Stimulated activated naive CD4-positive, alpha-beta T cell (primary cell): ENCODE measurements at places on chromosomes 6 and 20.

DNA sequence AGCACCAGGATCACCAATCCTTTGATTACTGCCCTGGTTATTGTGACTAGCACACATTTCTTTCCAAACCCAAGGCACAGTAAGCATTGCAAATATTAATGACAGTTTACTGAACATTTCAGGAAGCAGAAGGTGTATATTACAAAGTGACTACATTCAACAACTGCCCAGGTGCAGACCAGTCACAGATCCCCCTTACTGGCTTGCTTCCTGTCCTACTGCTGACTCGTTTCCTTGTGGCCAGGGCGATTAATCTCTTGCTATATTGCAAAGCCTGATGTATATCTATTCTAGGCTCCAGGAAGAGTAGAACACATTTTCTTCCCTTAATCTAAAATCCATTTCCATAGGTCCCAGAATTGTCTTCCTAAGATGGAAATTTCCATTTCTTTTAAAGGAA is 77.2 kb upstream of the EPHA7 start:
- DNase-seq: no peak

GRCh38 chr20:2920473-2920872 is 47.2 kb downstream of the PTPRA start:
- no peak for DNase-seq

DNA sequence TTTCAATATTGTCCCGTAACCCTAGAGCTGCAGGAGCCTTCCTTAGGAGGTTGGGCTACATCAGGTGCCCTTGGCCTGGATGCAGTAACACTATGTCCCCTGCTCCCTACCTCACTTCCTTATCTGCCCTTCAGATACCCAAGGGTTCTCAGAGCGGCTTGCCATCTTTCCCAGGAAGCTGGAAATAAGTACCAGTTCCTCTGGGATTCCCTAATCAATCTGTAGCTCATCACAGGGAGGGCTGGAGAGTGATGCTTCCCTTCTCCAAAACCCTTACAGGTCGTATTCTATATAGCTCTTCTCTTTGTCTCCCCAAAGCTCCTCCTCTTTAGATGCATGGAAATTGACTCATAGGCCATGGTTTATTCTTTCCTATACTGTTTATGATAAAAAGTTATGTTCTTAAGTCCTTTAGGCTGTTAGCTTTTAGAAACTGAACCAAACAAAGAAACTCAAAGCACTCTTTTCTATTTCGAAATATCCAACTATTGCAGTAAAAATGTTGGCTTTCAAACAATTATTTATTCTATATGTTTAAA is 4.2 kb downstream of the MYCT1 start:
- no peak for DNase-seq

DNA sequence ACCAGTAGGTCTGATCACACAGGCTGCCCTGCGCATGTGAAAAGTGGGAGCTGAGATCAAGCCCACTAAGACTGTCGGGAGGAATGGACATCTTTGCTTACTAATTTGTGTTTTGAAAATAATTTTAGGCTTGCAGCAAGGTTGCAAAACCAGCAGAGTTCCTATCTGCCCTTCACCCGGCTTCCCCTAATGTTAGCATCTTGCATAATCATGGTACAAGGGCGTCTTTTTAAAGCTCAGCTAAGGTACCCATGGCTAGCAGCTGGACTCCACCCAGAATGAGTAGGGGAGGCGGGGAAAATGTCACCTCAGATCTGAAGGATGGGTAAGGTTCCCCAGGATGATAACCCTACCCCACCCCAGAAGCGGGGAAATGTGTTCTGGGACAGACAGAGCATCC is 25.3 kb upstream of the BMP7 start:
- no peak for DNase-seq

DNA sequence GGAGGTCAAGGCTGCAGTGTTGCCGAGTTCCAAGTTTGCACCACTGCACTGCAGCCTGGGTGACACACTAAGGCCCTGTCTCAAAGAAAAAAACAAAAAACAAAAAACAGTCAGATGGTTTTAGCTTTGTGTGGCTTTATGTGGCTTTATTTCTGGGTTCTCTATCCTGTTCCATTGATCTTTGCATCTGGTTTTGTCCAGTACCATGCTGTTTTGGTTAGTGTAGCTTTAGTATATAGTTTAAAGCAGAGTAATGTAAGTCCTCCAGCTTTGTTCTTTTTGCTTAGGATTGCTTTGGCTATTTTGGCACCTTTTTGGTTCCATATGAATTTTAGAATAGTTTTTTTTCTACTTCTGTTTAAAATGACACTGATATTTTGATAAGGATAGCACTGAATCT is 225.5 kb downstream of the HDGFL1 start:
- no peak for DNase-seq

DNA sequence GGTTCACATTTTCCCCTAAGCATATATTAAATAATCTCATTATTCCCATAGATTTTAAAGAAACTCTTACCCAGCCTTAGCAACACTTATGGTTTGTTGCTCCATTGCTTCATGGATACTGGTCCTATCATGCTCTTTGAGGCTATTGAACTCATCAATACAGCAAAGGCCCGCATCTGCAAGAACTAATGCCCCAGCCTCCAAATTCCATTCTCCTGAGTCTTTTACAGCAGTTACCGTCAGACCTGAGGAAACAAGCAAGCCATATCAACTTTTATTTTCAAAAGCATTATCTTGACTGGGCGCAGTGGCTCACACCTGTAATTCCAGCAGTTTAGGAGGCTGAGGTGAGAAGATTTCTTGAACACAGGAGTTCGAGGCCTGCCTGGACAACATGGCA is 37.7 kb upstream of the ASF1A start:
- no peak for DNase-seq

DNA sequence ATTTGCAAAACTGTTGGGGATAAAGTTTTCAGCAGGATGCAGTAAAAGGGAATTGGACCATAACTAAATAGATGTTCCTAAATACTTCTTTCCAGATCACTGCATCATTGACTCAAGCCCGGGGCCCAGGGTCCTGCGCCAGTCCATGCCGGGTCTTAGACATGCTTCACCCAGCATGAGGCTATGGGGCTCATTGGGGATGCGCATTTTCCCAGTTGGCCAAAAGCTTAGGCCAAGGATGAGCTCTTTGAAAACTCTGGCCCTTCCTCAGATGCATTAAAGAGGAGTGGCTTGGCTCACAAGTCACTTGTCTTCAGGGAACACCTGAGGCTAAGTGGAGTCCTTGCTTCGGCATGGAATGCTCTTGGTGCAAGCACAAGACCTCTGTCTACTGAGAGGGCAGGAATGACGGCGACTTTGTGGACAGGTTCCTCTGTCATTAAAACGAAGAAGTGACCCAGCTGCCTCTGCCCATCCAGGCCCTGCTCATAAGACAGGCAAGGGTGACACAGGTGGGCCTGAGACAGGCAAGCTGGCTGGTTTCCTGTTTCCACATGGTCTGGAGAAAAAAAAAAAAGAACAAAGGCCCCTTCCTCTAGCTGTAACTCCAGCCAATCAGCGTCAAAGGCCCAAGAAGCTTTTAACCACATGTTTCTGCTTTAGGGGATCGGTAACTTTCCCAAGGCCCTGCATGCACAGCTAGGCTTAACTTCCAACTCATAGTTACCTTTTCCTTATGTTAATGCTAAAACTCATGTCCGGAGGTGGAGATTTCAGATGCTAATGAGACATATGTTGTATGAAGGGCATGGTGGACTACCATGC is 81.4 kb upstream of the CDH4 start:
- DNase-seq: no peak

DNA sequence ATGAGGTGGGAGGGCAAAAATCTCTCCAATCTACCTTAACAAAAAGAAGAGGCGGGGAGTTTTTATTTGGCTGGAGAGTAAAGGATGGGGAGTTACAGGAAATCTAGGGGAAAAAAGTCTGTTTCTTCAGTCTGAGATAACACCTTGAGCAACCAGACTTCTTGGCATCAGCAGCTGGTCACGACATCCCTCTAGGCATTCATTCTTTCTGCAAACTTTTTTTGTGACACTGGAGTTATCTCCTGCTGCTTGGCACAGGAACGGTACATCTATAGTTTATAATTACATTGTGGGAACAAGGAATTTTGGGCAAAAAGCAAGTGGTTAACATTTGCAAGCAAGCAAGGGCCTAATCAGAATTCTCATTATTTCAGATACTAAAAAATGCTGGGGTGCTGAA is 50.6 kb upstream of the IFNGR1 start:
- no peak for DNase-seq

GRCh38 chr6:45658400-45658799 is 280.7 kb upstream of the SUPT3H start:
- DNase-seq: no peak

DNA sequence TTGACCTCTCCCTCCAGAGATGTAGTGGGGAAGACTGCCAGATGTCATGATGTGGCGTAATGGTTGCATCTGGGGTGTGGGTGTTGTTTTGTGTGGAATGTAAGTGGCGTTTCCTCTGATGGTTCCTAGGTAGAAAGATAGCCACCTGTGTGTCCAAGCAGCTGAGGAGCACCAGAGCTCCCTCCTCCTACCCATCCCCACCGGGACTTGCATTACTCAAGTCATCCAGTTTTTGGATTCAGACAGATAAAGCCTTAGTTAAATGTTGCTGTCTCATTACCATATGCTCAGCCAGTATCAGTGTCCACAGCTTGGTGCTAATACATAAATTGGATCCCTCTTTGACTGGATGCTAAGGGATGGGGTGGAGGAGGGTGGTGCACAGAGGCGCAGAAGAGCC is 282.3 kb downstream of the TBC1D7 start:
- no peak for DNase-seq

GRCh38 chr6:83536034-83536646 is 23.8 kb downstream of the PRSS35 start:
- DNase-seq: no peak

- no peak for DNase-seq
These were observed 4.9 kb upstream of the ANGPT4 start for GRCh38 chr20:921068-921467.

- DNase-seq: no peak
These were observed 42.6 kb downstream of the RAB44 start for GRCh38 chr6:36739947-36740817.

- no peak for DNase-seq
These were observed 500.2 kb downstream of the TENT5A start for GRCh38 chr6:81252231-81252630.

DNA sequence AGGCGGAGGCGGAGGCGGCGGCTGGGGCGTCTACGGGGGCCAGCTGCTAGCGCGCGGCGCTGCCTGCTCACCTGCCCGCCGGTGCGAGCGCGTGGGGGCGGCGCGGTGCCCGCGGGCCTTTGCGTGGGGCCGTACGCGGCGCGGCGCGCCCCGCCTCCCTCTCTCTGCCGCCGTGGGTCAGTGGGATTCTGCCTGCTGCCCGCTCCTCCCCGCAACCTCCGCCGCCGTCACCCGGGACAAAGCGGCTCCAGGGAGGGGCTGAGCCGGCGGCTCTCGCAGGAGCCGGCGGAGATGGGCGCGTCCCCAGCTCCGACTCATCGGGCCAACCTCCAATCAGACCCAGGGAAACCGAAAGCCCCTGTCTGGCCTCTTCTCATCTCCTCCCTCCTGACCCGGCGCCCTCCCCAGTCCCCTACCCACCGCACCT is at the start of gene RCAN2:
Gene RCAN2 (minus strand): TSS at position 249 of the 427 bp plus-strand sequence.
- no peak for DNase-seq

- peak; percentile 12 for DNase-seq
These were observed 50.2 kb downstream of the IYD start for GRCh38 chr6:150418827-150419594.

DNA sequence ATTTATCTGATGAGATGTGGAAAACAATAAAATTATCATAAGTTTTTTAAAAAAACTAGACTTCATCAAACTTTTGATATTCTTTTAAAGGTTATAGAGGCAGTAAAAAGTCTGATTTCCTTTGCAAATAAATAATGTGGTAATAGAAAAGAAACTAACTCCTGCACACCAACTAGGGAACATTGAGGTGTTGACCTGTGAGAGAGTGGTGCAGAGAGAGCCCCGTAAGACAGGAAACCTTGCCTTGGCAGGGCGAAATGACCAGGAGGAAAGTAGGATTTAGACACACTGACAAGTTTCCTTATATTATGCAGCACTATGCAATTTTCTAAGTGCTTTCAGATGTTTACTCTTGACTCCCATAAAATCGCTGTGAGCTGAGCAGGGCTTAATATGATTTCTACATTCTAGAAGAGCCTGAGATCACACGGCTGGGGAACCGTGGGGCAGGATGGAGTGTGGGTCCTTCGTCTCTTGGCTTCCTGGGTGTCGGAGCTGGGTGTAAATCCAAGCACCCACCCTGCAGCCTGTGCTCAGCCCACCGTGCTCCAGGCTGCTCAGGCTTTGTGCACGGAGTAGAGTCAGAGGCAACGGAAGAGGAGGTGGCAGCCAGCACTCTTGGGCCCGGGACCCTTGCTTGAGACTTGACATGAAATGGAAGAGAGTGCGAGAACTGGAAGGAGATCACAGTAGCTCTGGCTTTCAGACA is 61.3 kb upstream of the FOXQ1 start:
- no peak for DNase-seq
